ENCODE measurements at places on chromosomes 3 and 15. TPM values are rescaled to one million over a fixed set of nuclear protein-coding genes. Genes with fewer than 3 reads are reported as not detected.
A peak's percentile ranks its signal among the peaks of the same experiment; 100 is the strongest.

Gene FBXO40
- total RNA-seq = not detected

- peaks cover 4% of the 10 kb centered on the region for H3K27me3 ChIP-seq
- peak overlapping the region; percentile 88 for H3K4me3 ChIP-seq
- H3K36me3 ChIP-seq = peaks cover 30% of the 10 kb centered on the region
- H3K27ac ChIP-seq = peak overlapping the region; percentile 53
- H3K4me1 ChIP-seq = peaks cover 54% of the 10 kb centered on the region
Measured at GRCh38 chr3:157438194-157438730, 1.6 kb downstream of the PTX3 start.

DNA sequence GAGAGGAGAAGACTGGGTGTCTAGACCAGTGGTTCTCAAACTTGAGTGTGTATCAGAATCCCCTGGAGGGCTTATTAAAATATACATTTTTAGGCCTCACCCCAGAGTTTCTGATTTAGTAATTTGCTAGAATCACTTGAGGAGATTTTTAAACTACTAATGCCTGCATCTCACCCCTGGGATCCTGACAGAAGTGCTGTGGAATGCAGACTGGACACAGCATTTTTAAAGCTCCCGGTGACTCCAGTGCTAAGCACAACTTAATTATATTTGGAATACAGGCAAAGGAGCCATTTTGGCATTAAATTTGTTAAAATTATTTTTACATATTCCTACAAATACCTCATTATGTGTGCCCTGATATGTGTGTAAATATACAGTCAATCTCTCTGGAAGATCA lies 26.7 kb upstream of the COL6A6 start:
- H3K4me3 ChIP-seq = no peak overlapping the region
- no peaks in the 10 kb centered on the region for H3K36me3 ChIP-seq
- no peaks in the 10 kb centered on the region for H3K27me3 ChIP-seq
- H3K4me1 ChIP-seq = no peaks in the 10 kb centered on the region
- no peak for DNase-seq

GRCh38 chr3:58999774-59000160 lies 50.1 kb downstream of the CFAP20DC start:
- DNase-seq = peak; percentile 0
- no peaks in the 10 kb centered on the region for H3K36me3 ChIP-seq
- H3K27ac ChIP-seq = peak overlapping the region; percentile 98
- H3K27me3 ChIP-seq = no peaks in the 10 kb centered on the region

DNA sequence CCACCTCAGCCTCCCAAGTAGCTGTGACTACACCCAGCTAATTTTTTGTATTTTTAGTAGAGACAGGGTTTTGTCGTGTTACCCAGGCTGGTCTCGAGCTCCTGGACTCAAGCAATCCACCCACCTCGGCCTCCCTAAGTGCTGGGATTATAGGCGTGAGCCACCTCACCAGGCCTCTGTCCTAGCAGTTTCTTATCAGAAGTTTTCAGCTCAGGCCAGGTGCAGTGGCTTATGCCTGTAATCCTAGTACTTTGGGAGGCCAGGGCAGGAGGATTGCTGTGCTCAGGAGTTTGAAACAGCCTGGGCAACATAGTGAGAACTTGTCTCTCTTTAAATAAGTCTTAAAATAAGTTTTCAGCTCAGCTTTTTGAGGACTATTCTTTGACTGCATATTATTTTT lies 48.4 kb downstream of the SGO1 start:
- H3K27me3 ChIP-seq = no peaks in the 10 kb centered on the region
- no peaks in the 10 kb centered on the region for H3K36me3 ChIP-seq
- DNase-seq = no peak
- H3K4me1 ChIP-seq = no peaks in the 10 kb centered on the region
- no peak overlapping the region for H3K27ac ChIP-seq

Gene P2RY1
- not detected for total RNA-seq

DNA sequence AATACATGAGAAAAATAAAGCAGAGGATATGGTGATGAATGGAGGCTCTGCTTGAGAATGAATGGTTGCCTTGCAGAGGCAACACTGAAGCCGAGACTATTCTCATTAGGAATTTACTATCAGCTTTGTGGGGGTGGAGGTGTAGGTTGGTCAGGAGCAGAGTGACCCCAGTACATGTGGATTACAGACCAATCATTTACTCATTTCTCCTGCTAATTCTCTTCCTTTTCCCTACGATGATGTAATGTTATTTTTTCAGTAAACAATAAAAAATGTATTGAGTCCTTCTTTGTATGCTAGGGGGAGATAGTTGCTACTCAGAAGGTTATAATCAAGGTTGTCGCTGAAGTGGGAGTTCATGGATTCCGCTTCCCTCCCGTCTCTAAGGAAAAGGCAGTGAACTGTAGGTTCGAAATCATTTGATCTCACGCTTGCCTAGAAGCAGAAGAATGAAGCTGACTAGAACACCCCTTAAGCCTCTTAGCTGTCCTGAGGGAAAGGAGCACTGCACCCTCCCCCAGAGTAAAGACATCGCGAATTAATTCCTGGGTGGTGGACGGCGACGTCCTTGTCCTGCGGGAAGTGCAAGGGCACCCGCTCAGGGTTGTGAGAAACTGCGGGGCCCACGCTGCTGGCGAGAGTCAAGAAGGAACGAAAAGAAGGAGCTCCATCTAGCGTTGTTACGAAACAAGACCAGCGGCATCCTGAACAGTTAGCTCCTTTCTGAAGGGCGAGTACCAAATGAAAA lies 213.2 kb upstream of the PFN2 start:
- H3K27me3 ChIP-seq = no peaks in the 10 kb centered on the region
- H3K36me3 ChIP-seq = peaks cover 5% of the 10 kb centered on the region
- H3K4me3 ChIP-seq = no peak overlapping the region

DNA sequence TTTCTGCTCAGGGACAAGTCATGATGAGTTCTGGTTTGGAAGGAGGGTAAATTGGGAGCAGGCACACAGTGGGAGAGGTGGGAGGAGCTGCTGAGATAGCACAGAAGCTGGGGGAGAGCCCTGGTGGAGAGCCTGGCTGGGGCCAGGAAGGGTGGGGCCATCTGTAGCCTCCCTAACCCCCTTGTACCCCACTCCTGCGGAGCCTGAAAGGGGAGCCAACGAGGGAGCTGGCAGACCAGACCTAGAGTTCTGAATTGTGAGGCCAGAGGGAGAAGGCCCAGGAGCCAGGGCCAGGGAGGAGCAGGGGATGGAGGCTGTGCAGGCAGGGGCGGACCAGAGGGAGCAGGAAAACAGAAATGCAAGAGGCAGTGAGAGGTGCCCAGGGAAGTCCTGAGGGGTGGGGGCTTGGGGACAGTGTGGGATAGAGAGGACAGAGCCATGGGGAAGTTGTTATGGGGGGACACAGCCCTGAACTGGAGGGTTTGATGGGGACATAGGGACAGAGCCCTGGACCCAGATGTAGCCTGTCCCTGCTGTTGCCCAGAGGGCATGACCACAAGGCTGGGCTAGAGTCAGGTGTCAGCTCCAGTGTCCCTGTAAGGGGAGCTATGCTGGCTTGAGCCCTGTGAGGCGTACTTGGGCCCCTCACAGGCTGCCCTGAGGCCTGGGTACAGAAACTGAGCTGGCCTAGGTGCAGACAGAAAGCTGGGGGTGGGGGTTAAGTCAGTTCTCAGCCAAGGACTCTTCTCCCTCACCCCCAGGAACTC lies 1.2 kb downstream of the TMIE start:
- no peak overlapping the region for H3K27ac ChIP-seq
- peaks cover 29% of the 10 kb centered on the region for H3K27me3 ChIP-seq
- no peak for DNase-seq

DNA sequence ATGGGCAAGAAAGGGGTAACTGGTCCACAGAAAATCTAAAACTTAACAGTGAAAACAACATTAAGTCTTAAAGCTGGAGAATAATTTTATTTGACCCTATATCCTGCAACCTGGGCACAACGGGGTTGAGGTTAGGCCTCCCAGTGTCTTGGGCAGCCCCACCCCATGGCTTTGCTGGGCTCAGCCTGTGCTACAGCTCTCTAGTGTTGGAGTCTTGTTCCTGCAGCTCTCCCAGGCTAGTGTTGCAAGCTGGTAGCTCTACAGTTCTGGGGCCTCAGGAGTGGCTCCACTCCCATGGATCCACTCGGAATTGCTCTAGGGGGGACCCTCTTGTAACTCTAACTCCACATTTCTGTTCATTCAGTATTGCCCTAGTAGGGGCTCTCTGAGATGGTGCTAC lies 24.9 kb upstream of the GNB4 start:
- DNase-seq = no peak
- H3K4me3 ChIP-seq = no peak overlapping the region
- H3K27me3 ChIP-seq = peaks cover 7% of the 10 kb centered on the region
- H3K4me1 ChIP-seq = peaks cover 5% of the 10 kb centered on the region

DNA sequence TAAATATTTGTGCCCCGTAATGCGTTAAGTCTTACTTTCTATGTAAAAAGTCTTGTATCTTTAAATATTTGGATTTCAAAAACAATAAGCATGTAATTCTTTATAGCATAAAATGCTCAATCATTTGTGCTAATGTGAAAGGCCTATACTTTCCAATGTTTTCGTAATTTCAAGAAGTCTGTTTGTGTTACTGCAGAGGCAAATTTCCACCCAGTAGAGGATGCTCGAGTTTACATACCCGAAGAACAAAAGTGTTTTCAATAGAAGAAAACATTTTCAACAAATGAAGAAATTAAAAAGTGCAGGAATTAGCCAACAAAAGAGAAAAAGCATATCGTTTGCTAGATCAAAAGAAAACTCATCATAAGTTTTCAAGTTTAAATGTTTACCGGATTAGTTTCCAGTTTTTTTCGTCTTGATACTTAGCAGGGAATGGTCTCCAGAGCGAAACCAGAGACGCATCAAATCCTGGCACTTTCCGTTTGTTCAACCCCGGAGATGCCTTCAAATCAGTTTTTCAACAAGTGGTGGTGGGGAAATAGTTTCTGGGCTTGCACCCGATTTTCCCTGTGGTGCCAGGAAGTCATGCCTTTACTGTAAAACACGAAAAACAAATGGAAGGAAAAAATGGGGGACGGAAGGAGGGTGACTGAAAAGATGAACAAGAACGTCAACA lies 1.0 kb downstream of the CGGBP1 start:
- H3K36me3 ChIP-seq = peaks cover 32% of the 10 kb centered on the region
- H3K4me3 ChIP-seq = peak overlapping the region; percentile 98
- peak; percentile 6 for DNase-seq
- H3K27ac ChIP-seq = peak overlapping the region; percentile 77
- H3K4me1 ChIP-seq = peaks cover 49% of the 10 kb centered on the region

DNA sequence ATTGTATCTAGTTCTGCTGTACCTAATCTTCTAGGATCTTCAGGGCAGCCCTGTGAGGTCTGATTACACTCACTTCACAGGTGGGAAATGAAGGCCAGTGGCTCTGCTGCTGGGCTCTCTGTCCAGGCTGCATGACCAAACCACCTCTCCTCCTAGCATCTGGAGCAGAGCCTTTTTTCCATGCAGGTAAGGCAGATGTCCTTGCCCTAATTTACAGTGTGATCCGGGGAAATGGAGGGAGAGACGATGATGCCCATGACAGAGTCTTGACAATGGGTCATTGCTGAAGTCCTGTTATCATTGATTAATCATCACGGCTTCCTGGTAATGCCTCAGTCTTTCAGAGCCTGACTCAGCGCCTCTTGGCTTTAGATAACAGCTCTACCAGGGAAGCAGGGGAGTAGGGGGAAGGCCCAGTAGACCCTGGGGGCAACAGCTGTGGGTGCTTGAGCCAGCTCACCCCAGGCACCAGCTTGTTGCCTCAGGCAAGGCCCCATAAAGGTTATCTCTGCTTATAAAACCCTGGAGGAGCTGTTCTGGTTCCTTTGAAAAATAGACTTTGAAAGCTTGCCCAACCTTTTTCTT lies 153.4 kb downstream of the GABRG3 start:
- no peak overlapping the region for H3K27ac ChIP-seq
- H3K36me3 ChIP-seq = no peaks in the 10 kb centered on the region
- no peak for DNase-seq
- H3K27me3 ChIP-seq = no peaks in the 10 kb centered on the region
- no peaks in the 10 kb centered on the region for H3K4me1 ChIP-seq

Gene EFHB
- total RNA-seq = 0.96 TPM

Gene CHL1
- total RNA-seq = not detected

GRCh38 chr15:83209333-83209732 lies 1.7 kb upstream of the HDGFL3 start:
- peaks cover 23% of the 10 kb centered on the region for H3K4me1 ChIP-seq
- H3K27ac ChIP-seq = no peak overlapping the region
- DNase-seq = no peak
- H3K4me3 ChIP-seq = no peak overlapping the region
- H3K36me3 ChIP-seq = peaks cover 4% of the 10 kb centered on the region

- peak overlapping the region; percentile 74 for H3K27ac ChIP-seq
- no peaks in the 10 kb centered on the region for H3K36me3 ChIP-seq
- H3K4me1 ChIP-seq = peaks cover 61% of the 10 kb centered on the region
Measured at GRCh38 chr3:107657971-107658370, 135.2 kb downstream of the BBX start.

GRCh38 chr3:195246581-195246995 lies 24.4 kb downstream of the XXYLT1 start:
- DNase-seq = no peak
- H3K27ac ChIP-seq = no peak overlapping the region

Gene LRRK1
- total RNA-seq = 13.7 TPM

Gene SUCNR1
- total RNA-seq = not detected

GRCh38 chr3:19216669-19217337 lies 68.5 kb downstream of the KCNH8 start:
- H3K4me1 ChIP-seq = no peaks in the 10 kb centered on the region
- DNase-seq = no peak
- H3K27ac ChIP-seq = no peak overlapping the region

DNA sequence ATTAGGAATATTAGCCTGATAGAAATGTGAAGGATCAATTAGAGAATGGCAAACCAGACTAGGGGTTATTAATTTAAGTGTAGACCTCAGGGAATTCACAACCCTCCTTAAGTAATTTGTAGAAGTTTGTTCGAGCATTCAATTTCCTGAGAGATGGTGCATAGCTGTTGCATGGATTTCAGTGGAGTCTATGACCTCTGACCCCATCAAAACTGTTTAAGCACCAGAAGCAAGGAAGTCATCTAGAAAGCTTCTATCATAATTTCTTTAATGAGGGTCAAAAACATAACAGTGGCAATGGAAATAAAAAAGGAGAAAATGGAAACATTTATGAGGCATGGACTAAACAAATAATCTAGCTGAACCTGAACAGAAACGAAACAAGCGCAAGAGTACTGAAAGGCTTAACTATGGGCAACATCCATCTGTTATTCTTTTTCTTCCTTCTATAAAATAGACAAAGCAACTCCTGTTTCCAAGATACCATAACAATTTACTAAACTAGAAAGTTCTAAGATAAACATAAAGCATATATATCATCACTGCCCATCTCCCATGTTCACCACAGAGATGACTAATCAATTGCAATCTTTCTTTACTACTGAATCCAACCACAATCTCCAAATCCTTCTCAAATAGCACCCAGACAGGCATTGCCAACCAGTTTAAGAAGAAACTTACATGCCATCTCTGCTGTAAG lies 151.4 kb downstream of the THRB start:
- peak; percentile 2 for DNase-seq
- H3K27me3 ChIP-seq = 0 out of 2 replicates have a peak, but pooled peaks cover 2% of the 10 kb centered on the region
- no peak overlapping the region for H3K4me3 ChIP-seq
- no peak overlapping the region for H3K27ac ChIP-seq

- H3K36me3 ChIP-seq = no peaks in the 10 kb centered on the region
- no peak overlapping the region for H3K4me3 ChIP-seq
- H3K27me3 ChIP-seq = peaks cover 8% of the 10 kb centered on the region
- no peak overlapping the region for H3K27ac ChIP-seq
Measured at GRCh38 chr3:63387568-63387967, 109.5 kb downstream of the SYNPR start.
